ENCODE measurements at places on chromosomes 5 and 9.
A peak's percentile ranks its signal among the peaks of the same experiment; 100 is the strongest.

DNA sequence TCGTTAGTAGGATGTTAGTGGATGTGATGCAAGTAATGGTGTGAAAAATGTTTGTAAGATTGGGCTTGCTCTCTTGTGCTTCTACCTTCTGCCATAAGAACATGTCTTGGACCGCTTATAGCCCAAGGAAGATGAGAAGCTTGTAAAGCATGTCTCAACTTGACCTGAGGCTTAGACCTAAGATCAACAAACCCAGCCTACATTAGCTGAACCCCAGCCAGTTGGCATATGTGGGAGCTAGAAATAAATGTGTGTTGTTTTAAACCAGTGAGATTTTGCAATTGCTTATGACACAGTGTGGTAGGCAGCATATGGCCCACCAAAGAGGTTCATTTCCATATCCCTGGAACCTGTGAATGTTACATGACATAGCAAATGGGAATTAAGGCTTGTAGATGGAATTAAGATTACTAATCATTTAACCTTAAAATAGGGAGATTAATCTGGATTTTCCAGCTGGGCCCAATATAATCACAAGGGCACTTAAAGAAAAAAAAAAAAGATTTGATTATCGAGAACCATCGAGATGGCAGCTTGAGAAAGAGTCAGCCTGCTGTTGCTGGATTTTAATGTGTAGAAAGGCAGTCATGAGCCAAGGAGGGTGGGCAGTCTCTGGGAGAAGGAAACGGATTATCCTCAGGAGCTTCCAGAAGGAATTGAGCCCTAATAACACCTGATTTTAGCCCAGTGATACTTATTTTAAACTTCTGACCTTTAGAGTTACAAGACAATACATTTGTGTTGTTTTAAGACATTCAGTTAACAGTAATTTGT is 27.3 kb upstream of the EDIL3 start:
- DNase-seq: no peak

GRCh38 chr9:114143234-114143633 is 12.1 kb upstream of the COL27A1 start:
- DNase-seq: no peak

GRCh38 chr5:136420168-136420898 is 55.0 kb upstream of the TRPC7 start:
- no peak for DNase-seq

DNA sequence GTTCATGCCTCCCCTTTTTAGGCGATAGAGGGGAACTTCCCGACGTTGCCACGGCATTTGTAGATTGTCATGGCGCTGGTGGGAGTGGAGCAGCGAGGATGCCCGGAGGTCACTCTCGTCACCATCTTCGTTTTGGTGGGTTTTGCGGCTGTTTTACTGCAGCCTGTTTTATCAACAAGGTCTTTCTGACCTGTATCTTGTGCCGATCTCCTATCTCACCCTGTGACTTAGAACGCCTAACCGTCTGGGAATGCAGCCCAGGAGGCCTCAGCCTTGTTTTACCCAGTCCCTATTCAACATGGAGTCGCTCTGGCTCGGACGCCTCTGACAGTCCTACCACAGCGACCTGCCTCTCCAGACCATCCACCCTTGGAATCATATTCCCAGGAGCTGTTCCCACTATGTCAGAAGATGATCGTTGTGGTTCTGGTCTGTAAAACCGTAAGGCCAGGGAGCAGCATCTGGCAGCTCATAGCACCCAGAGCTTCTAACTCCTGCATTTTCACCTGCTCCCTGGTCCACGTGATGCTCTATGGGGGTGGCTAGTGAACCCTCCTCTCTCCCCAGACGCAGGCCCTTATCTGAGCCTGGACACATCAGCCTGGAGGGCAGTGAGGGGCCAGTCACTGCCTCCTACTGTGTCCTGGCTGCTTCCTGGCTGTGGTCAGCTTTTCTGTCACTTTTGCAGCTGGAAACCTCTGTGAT is 35.1 kb upstream of the CLK4 start:
- no peak for DNase-seq

GRCh38 chr5:97628031-97628430 is 445.0 kb upstream of the RIOK2 start:
- no peak for DNase-seq

- DNase-seq: no peak
Observed at GRCh38 chr5:448061-448765, 5.2 kb downstream of the EXOC3 start.

DNA sequence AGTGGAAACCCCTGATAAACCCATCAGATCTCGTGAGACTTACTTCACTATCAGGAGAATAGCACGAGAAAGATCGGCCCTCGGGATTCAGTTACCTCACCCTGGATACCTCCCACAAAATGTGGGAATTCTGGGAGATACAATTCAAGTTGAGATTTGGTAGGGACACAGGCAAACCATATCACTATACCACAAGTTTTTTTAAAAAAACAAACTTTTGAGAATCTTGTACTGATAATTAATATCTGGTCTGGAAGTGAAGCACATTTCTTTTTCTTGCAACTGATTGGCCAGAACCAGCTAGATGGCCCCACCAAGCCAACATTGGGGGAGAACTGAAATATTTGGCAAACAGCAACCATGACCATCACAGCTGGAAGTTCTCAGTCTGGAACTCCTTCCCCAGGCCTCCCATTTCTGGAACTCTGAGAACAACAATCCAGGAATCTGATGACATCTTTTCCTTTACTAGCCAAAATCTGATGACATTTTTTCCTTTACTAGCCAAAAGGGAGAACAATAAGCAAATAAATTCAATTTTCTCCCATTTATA is 51.8 kb upstream of the CDKN2B start:
- DNase-seq: no peak

DNA sequence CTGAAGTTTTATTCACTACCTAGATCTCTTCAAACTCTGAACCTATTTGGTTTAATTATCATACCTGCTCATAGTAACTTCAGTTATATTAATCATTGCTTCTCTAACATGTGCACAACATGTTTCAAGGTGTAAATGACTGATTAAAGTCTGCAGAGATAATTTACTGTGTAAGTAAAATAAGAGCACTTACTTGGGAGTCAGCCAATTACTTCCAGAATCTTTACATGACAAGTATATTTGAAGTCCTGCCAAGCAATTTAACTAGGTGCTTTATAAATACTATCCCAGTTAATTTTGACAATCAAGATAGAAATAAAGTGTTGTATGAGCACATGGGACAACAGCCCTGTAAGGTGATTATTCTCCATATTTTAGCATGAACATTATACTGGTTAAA is 109.9 kb downstream of the RFX3 start:
- DNase-seq: no peak

DNA sequence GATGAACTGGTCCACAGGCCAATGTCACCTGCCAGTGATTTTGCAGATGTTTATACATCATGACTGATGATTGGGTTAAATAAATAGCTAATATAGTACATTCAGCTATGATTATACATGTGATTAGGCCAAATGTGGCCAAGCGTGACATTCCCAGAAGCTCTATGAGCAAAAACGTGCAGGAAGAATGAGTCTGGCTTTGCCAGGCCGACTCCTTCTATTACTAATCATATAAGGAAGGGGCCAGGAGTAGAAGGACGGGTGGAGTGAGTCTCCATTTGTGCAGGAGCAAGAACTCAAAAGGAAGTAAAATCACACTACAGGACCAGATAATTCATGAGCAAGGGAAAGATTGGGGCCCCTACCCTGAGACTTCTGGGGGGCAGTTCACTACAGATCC is 178.2 kb downstream of the ROR2 start:
- DNase-seq: no peak

DNA sequence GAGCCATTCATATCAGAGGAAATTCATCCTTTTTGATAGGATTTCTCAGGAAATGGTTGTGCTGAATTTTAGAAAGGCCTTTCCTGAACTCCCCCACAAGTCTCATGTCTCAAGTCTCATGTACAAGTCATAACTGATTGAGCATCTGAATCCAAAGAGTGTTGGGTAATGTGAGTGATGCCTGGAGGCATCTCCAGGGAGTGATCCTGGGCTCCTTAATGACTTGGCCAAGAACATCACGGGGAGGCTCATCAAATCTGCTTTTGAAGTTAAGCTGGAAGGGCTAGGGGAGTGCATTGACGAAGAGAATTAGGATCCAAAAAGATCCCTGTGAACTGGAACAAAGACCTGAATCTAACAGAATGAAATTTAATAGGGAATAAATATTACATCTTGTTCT is 79.2 kb downstream of the MAST4 start:
- DNase-seq: no peak

- DNase-seq: no peak
Observed at GRCh38 chr9:113636165-113636564, 172.6 kb downstream of the RGS3 start.

- no peak for DNase-seq
Observed at GRCh38 chr5:128062172-128062746, 21.3 kb upstream of the SLC12A2 start.

GRCh38 chr9:32350682-32351081 is 33.8 kb upstream of the ACO1 start:
- DNase-seq: no peak

DNA sequence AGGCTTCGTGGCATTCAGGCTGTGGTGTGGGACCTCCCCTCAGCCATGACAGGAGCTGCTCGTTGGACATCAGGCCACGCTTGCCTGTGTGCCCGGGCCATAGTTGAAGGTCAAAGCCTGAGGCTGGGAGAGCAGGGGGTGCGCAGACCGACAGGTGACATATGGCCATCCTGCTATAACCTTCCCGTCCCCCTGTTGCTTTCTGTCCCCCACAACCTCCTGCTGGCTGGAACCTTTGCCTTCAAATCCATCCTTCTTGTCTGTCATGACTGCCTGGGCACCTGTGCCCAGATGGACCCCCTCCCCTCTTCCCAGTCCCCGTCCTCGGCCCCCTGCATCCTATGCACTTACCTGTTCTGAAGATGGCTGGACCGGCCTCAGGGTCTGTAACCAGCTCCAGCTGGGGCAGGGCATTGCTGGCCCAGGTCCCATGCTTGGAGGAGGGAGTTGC is 83.2 kb downstream of the WNK2 start:
- no peak for DNase-seq

- DNase-seq: no peak
Observed at GRCh38 chr5:96207420-96207819, 225.6 kb downstream of the PCSK1 start.

GRCh38 chr9:107648153-107648715 is 158.7 kb upstream of the KLF4 start:
- DNase-seq: no peak

DNA sequence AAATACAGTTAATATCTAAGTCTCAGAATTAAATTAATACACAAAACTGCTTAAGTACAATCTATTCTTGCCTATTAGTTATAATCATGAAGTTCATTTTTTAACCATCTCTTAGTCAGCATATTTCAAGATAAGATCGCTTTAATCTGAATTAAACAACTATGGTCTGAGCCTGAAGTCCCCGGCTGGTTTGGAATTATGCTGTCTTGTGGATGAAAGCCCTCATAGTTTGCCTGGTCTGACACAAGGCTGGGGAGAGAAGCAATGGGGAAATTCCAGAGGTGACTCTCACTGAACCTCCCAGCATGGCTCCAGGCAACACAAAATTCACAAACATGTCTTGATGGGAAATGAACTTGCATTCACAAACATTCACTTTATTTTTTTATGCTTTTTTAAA is 28.0 kb upstream of the GRAMD2B start:
- DNase-seq: no peak

- no peak for DNase-seq
Observed at GRCh38 chr5:76391014-76391413, 12.1 kb upstream of the IQGAP2 start.

DNA sequence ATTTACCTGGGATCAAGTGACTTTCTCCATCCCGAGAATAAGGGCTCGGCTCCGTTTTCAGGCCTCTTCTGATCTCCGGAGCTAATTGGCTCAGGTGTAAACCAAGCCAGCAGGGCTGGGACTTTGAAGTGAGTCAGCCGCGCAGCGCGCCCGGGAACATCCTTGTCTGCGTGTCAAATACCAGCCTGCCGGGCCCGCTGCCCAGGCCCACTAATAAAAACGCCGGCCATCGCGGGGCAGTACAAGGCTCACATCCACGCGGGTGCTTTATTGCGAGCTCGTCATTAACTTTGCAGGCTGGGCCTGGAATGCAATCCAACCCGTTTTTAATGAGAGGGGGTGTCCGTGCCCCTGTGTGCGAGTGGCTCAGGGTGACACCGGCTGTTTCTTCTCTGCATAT is 416.8 kb downstream of the IRX2 start:
- no peak for DNase-seq

GRCh38 chr9:72315510-72316311 is 49.3 kb downstream of the ZFAND5 start:
- DNase-seq: no peak

DNA sequence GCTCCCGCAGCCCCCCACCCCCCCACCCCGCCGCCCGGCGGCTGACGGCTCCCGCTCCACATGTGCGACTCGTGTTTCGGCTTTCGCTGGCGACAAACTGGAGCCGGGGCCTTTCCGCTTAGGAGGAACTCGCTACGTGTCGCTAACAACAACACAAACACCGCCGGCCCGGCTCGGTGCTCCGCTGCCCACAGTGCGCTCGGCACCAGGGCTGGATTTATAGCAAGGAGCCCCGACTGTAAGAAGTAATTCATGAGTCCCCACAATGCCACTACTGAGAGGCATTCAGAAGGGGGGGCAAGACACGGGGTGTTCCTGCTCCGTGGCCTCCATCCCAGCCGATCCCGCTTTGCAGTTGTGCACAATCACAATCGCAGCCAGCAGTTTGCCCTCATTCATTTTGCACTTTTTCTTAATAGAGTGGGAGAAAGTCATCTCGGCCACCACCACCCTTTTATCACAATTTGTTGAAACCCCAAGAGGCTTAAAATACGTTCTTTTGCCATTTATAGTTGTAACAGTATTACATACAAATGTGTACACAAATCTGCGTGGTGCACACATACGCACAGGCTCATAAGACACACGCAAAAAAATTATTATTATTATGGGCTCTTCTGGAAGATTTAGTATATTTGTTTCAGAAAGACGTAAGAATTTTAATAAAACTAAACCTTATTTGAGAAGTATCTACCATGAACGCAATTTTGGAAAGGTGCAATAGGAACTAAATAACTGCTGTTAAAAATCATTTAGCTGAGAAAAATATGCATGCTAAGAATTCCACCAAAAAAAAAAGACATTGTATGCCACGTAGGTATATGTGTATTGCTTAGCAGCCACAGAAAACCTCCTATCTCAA is 48.1 kb downstream of the EBF1 start:
- DNase-seq: no peak

GRCh38 chr5:139950436-139950835 is 92.7 kb downstream of the NRG2 start:
- no peak for DNase-seq

DNA sequence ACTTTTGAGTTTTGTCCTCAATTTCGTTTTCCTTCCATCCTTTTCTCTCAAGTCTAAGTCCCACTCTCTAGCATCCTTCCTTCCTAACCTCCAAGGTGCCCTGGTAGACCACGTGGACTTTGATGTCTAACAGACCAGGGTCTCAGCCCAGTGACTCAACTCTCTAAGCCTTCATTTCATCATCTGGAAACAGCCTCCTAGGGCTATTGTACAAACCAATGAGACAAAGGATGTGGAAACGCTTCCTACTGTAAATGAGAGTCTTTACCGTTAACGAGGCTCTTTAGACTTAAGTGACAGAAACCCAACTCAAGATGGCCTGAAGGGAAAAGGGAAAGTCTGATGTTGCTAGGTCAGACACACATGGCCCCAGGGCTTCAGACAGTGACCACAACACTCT is 49.2 kb upstream of the CPLX2 start:
- DNase-seq: peak; percentile 11

GRCh38 chr5:124566875-124567450 is 179.5 kb downstream of the ZNF608 start:
- no peak for DNase-seq

- no peak for DNase-seq
Observed at GRCh38 chr5:89546657-89547056, 663.7 kb upstream of the MEF2C start.

- DNase-seq: no peak
Observed at GRCh38 chr5:52898961-52899680, 90.0 kb upstream of the ITGA2 start.

GRCh38 chr5:84287951-84288350 is 96.7 kb downstream of the EDIL3 start:
- no peak for DNase-seq
